ENCODE measurements at places on chromosomes 2 and 18.

GRCh38 chr18:45708831-45709230 is 15.2 kb upstream of the SLC14A1 start:
- DNase-seq = no peak

DNA sequence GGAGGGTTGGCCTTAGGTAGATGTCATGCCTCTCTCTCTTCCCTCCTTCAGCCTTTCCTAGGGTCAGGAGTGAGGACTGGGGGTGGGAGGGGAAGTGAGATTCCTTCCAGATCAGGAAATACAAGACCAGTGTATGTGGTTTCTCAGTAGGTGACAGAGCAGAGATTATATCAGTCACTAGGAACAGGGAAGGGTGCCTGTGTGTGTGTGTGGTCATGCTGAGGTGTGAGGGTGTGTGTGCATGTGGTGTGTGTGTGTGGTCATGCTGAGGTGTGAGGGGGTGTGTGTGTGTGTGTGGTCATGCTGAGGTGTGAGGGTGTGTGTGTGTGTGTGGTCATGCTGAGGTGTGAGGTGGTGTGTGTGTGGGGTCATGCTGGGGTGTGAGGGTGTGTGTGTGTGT is 259.8 kb downstream of the LOXHD1 start:
- DNase-seq = no peak

GRCh38 chr18:45837283-45838070 is 12.0 kb downstream of the SIGLEC15 start:
- DNase-seq = peak; percentile 13

DNA sequence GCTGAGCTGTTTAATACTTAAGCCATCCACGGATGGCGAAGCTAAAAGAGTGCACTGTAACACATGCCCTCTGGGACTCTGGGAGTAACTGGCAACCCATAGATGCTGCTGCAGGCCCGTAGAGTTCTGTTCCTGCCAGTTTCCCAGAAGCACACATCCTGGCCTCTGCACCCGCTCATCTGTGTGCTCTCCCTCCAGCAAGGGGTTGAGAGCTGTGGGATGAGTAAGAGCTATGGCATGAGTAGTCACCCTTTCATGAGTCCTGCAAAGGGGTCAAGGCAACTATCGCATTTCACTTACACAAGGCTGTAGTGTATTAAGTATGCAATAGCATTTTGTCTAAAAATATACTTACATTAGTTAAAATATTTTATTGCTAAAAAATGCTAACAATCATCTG is 1341.8 kb upstream of the NXPH2 start:
- no peak for DNase-seq

- no peak for DNase-seq
Measured at GRCh38 chr18:23412351-23412964, 40.6 kb upstream of the RIOK3 start.

DNA sequence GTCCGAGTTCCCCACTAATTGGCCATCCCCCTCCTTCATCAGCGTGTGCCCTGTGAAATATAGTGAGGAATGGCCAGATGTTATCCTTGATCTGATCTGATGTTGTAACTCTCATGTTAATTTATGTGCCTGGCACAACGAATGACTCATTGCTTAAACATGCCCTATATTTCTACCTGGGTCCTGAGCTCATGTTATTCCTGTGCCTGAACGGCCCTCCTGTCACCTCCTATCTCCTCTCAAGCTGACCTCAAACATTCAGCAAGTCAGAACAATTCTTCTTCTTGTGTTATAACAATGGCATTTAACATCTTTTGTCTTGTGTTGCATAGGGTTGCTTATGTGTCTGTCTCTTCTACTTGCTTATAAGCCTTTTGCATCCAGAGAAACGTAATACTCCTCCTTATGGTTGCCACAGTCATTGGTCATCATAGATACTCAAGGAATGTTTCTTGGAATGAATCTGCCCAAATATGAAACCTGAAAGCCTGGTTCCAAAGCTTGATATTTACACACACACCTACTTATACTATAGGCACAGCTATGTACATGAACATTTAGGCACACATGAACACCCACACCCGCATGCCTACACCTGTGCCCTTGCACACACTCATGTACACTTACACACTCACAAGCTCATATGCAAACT is 80.2 kb upstream of the PHLPP1 start:
- DNase-seq = no peak

DNA sequence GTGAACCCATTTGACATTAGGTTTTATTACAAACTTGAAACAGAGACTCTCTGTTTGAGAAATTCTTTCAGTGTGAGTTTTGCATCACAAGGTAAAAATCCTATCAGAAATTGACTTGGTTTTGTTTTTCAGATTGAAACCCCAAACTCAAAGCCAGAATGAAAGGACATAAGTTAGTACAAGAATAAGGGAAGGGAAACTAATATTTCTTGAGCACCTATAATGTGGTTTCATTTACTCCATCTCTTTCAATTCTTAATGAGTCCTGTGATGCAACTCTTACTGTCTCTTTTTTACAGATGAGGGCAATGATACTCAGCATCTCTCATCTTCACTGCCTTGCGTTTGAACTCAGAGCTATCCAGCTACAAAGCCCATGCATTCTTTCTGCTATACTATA is 210.0 kb upstream of the SIX3 start:
- no peak for DNase-seq

- no peak for DNase-seq
Measured at GRCh38 chr2:20397811-20398447, 47.3 kb upstream of the PUM2 start.

DNA sequence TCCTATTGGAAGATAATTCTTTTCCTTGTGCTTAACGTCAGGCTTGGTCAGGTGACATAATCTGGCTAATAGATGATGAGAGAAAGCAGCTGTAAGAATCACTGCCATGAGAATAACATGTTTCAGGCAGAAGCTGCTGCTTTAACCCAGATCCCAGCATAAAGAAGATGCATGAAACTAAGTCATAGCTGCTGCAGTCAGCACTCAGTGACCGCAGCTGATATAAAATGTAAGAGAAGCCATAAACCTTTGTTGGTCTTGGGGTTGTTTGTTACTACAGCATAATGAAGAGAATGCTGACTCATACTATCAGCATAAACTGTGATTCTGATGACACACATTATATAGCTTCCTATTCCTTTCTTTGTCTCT is 274.3 kb upstream of the TRIB2 start:
- no peak for DNase-seq

DNA sequence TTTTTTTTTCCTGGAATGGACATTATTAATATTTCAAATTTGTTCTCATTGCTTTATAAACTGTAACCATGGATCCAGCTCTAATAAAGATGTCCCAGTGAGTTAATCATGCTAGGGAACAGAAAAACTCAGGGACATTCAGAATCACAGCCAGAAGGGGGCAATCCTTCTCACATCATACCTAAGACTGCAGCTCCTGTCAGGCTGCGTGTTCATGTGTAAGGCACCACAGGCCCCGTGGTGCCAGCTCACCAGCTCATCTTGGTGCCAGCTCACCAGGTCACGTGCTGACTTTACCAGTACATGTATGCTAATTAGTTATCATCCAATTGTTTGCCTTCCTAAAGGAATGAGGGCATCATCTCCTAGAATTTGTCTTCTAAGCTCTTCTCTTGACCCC is 84.7 kb upstream of the NEDD4L start:
- no peak for DNase-seq

DNA sequence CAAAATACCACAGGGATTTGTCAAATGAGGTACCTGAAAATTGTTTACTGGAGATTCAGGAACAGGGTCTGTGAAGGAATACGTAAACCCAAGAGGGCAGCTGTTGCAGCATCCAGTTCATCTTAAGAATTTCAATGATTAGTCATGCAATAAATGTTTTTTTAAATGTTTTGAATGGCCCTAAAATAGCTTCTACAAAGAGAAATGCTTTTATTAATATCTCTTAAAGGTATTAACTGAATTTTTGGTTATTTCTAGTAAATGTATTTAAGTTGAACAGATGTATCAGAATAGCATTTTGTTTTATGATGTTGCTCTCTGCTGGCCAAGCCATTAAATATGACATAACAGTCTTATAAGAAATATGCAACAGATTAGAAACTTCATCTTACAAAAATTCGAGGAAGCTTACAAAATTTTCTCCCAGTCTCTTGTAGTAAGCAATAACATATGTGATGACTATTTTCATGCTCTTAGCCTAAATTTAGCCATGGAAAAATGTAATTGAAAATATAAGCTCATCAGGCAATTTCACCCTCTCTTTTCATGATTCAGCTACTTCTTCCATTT is 863.9 kb downstream of the SUCLG1 start:
- DNase-seq = no peak

- DNase-seq = no peak
Measured at GRCh38 chr18:35241448-35241804, 592 bp downstream of the ZNF397 start.

GRCh38 chr18:68533641-68534040 is 181.3 kb downstream of the TMX3 start:
- no peak for DNase-seq

DNA sequence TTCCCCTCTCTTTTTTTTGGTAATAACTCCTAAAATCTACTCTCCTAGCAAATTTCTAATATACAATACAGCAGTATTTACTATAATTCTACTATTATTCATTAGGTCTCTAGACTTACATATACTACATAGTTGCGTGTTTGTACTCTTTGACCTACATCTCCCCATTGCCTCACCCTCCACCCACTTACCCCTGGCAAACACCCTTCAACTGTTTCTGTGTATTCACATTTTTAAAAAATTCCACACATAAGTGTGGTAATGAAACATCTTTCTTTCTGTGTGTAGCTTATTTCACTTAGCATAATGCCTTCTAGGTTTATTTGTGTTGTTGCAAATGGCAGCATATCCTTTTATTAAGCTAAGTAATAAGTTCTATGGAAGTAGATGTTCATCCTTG is 336.0 kb downstream of the CCDC85A start:
- no peak for DNase-seq

GRCh38 chr2:152646775-152647174 is 70.5 kb downstream of the PRPF40A start:
- DNase-seq = no peak

GRCh38 chr2:71336802-71337201 is 5.2 kb downstream of the ZNF638 start:
- DNase-seq = no peak

- no peak for DNase-seq
Measured at GRCh38 chr2:118635891-118636290, 211.6 kb downstream of the EN1 start.

DNA sequence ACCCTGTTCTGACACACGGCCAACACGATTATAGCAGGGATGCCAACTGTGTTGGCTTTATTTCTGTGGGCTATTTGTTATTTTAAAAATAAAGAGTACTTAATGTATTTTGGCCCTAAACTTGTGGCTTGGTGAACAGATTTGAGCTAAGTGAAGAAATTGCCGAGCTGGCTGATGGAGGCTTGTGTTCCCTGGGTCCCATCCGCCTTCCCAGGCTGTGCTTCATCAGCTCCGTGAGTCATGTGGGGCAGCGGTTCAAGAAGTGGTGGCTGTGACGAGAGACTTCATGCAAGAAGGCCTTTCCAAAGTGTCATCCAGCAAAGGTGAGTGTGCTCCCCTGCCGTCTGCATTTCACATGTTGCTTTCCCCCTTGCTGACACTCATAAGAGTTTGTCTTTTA is 73.6 kb upstream of the NCK2 start:
- no peak for DNase-seq

GRCh38 chr2:189751080-189751658 is 11.4 kb downstream of the OSGEPL1 start:
- no peak for DNase-seq

- no peak for DNase-seq
Measured at GRCh38 chr18:78303519-78304191, 676.0 kb upstream of the SALL3 start.

DNA sequence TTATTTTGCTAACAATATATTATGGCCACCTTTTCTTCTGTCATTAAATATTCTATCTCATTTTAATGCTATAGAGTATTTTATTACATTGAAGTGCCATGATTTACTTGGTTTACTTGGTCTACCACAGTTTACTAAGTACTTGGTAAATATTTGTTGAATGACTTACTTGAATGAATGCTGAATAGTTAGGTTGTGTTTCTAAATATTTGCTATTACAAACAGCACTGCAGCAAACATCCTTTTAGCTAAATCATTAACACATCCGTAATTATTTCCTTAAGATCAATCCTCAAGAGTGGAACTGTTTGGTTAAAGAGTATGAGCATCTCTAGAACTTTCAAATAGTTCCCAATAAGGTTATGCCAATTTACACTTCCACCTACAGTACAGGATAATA is 318.7 kb downstream of the MYCN start:
- no peak for DNase-seq

DNA sequence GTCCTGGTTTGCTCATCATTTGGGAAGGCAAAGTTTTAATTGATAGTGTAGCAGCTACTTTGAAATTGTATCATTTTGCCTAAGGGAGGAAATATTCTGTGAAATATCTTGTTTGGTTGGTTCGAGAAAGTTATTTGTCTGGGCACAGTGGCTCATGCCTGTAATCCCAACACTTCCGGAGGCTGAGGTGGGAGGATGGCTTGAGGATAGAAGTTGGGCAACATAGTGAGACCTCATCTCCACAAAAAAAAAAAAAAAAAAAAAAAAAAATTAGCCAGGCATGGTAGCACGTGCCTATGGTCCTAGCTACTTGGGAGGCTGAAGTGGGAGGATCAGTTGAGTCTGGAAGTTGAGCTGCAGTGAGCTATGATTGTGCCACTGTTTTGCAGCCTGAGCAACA is 3.1 kb upstream of the ADGRF3 start:
- DNase-seq = no peak

GRCh38 chr18:3498698-3499471 is 48.9 kb downstream of the TGIF1 start:
- DNase-seq = no peak

DNA sequence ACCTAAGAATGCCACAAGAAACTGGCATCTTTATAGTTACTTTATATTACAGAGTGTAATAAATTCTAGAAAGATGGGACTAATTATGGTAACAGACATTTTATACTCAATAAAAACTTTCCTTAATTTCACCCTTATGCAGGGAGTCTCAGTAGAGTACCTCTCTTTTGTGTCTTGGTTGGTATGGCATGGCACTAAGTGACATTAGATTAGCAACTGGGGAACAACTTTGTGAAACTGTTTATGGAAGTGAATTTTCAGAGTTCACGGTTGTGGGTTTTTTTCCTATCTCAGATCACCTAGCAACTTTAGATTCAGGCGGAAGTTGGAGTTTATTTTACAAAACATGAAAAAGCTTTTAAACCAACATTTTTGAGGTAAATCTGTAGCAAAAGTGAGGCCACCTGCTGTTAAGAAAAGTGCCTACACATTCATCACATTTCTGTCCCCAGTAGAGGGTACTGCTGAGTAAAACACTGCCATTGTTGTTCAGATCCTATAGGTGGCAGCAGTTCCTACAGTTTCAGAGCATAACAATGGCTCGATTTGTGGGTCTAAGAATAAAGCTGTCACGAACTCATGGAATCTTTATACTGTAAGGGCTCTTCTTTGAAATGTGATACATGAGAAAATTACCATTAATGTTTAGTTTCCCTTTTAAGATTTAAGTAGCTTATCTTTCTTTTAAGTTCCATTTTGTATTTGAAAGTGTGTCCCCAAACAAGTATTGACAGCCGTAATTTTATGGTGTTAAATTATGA is 117.6 kb downstream of the CAMKMT start:
- DNase-seq = peak; percentile 7

- DNase-seq = no peak
Measured at GRCh38 chr18:47280121-47280520, 28.7 kb upstream of the SKOR2 start.
